SJSA1 (cell line): ENCODE measurements at places on chromosomes 7 and 10. TPM values are rescaled to one million over a fixed set of nuclear protein-coding genes. Genes with fewer than 3 reads are reported as not detected.

MGAM2 gene
- total RNA-seq, result not detected in 2 replicates

PARG gene
- 31.0 and 38.1 TPM in 2 replicates for total RNA-seq

MRLN gene
- total RNA-seq, result not detected in 2 replicates

FAM25C gene
- not detected in 2 replicates for total RNA-seq

DNA sequence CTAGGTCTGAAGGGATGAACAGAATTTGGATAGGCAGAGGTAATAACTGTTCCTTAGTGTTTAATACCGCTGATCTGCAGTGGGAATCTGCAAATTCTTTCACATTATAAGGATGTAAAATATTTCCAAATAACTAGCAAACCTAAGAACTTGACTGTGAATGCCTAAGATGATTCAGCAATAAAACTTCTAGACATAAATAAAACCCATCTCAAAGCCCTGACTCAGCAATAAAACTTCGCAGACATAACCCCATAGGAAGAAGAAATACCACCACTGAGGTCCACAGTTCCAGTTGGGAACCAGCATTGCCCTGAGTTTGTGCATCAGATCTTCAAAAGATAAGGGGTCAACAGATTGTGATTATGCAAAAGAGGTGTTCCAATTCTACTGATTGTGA, 354.2 kb downstream of the GFRA1 start:
- no peak for DNase-seq
